Tongue (tissue), 3 donors: ENCODE measurements at places on chromosomes 1 and 21. TPM values are rescaled to one million over a fixed set of nuclear protein-coding genes. Genes with fewer than 3 reads are reported as not detected.

The ST3GAL3 gene
- 26.0 TPM for total RNA-seq

The TAS1R3 gene
- 1.9 TPM for total RNA-seq

The IGFN1 gene
- 0.21 TPM for total RNA-seq

The ADGRL4 gene
- 18.5 TPM for total RNA-seq

The PRPF38A gene
- 24.8 TPM for total RNA-seq

The RNU1-2 gene
- under 0.01 TPM for total RNA-seq

The TMEM269 gene
- not detected for total RNA-seq
